ENCODE measurements at places on chromosomes 11 and 22.

DNA sequence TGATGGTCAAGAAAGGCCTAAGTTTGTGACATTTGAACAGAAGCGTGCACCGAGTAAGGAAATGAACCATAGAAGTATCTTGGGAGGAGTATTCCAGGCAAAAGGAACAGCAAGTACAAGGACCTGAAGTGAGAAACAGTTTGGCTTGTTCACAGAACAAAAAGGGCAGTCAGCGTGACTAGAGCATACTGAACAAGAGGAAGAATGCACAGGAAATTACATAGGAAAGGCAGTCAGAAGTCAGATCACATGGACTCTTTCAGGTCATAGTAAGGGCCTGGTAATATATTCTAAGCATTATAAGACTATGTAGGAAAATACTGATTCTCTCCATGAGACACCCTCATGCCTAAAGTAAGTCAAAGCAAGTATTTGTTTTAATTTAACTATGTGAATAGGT, 52.3 kb upstream of the GAB2 start:
- no peak for DNase-seq

GRCh38 chr11:86245369-86246292, 1.1 kb downstream of the EED start:
- DNase-seq = peak; percentile 33

GRCh38 chr22:43704051-43704450, 108.1 kb downstream of the EFCAB6 start:
- no peak for DNase-seq

- DNase-seq = no peak
These were observed 66.7 kb downstream of the HSD17B12 start for GRCh38 chr11:43747130-43747802.

GRCh38 chr11:125494561-125494960, 1.5 kb downstream of the FEZ1 start:
- no peak for DNase-seq

GRCh38 chr11:43223026-43223425, 88.8 kb upstream of the API5 start:
- no peak for DNase-seq

DNA sequence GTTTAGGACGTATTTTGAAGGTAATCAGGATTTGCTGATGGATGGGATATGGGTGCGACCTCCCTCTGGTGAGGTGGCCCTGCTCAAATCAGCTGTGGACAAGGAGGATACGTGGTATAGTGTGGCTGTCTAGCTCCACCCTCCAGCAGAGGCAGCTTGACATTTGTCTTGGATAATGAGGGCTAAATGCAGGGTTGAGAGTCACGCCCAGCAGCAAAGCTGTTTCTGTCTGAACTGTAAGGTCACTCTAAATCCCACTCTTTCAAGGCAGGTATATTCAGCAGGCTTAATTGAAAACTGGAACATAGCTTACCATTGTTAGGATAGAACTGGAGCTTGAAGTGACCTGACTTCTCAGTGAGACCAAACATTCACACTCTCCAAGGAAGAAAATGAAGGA, 98.7 kb downstream of the SWAP70 start:
- no peak for DNase-seq

DNA sequence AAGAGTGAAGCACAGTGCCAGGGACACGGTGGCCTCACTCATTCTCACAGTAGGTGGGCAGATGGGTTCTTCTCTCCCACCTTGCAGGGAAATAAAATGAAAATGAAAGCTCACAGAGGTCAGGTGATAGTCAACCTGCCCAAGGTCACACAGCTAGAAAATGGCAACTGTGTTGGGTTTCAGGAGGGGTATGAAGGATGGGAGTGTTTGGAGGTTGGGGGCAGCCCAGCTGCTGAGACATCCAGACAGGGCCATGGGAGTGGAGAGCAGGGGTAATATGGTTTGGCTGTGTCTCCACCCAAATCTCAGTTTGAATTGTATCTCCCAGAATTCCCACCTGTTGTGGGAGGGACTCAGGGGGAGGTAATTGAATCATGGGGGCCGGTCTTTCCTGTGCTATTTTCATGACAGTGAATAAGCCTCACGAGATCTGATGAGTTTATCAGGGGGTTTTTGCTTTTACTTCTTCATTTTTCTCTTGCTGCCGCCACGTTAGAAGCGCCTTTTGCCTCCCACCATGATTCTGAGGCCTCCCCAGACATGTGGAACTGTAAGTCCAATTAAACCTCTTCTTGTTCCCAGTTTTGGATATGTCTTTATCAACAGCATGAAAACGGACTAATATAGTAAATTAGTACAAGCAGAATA, 247.0 kb downstream of the TENM4 start:
- DNase-seq = no peak

DNA sequence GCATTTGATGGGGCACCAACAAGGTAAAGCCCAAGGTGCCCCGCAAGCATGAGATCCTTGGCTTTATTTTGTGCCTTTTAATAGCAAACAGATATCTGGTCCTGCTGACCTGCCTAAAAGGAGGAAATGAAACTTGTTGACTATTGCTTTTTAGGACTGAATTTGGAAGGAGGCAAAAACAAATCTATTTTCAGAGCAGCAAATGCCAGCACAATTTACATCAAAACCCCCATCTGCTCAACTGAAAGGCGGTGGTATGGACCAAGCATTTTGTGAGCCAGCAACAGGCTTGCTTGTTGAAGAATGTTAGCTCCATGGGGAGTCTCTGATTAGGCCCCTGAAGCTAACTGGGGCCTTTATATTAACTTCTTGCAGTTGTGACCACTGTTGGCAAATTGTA, 192.6 kb upstream of the E2F8 start:
- DNase-seq = no peak

DNA sequence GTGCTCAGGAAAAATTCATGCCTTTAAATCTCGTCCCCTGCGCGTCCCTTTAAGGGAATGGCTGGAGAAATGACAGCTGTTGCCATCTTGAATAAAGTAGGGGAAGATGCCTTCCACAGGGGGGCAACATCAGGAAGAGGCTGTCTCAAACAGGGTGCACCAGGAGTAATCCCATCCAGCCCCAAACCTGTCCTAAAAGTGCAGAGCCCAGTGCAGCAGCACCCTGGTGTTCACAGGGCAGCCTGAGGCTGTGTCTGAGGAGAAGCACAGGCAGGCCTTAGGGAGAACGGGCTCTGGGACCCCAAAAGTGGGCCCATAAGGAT, 10.8 kb upstream of the C11orf96 start:
- DNase-seq = no peak

GRCh38 chr11:77127235-77127911, 673 bp upstream of the MYO7A start:
- DNase-seq = peak; percentile 69

- DNase-seq = peak; percentile 55
These were observed 4.9 kb upstream of the CNTN5 start for GRCh38 chr11:99015634-99016454.

DNA sequence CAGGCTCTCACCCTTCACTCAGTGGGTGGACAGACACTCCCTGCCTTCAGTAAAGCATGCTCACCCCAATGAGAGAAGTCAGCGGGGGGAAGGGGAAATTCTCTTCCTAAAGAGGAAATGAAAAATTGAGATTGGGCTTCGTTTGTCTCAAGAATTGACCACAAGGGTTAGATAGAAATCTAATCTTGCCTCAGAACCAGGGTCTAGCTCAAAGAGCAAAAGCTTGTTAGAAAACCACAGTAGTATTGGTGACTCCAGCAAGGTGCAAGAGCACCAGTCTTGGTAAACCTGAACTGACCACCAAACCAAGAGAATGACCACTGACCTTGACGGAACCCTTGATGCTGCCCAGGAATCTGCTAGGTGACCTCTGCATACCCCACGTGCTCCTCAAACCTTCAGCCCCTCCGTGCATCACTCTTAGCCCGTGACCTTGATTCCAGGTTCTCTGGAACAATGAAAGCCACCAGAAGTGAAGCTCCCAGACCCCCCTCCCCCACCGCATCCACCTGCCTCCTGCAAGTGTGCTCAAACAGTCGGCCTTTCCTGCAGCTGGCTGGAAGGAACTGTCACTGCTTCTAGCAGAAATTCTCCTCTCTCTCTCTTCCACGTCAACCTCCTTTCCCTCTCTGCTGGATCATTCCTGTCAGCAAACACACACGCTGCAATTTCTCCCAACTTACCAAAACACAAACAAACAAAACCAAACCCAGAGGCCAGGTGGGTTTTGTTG, 3.1 kb upstream of the TMA7B start:
- peak; percentile 47 for DNase-seq

DNA sequence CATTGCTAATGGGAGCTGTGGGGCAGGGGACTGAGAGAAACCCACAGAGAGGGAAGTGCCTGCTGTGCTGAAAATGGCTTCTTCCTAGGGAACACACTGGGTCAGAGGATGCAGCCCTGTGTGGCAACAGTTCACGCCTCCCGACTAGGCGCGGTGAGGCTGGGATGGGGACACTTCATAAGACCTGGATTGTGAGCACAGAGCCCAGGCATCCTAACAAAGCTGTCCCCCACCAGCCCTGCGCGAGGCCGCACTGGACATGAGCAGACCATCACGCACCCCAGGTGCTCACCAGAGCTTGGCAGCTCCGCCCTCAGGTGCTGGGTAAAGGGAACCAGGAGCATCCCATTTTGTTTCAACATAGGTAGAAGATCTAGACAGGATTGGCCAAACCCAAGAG, 1.8 kb upstream of the KRTAP5-4 start:
- no peak for DNase-seq

DNA sequence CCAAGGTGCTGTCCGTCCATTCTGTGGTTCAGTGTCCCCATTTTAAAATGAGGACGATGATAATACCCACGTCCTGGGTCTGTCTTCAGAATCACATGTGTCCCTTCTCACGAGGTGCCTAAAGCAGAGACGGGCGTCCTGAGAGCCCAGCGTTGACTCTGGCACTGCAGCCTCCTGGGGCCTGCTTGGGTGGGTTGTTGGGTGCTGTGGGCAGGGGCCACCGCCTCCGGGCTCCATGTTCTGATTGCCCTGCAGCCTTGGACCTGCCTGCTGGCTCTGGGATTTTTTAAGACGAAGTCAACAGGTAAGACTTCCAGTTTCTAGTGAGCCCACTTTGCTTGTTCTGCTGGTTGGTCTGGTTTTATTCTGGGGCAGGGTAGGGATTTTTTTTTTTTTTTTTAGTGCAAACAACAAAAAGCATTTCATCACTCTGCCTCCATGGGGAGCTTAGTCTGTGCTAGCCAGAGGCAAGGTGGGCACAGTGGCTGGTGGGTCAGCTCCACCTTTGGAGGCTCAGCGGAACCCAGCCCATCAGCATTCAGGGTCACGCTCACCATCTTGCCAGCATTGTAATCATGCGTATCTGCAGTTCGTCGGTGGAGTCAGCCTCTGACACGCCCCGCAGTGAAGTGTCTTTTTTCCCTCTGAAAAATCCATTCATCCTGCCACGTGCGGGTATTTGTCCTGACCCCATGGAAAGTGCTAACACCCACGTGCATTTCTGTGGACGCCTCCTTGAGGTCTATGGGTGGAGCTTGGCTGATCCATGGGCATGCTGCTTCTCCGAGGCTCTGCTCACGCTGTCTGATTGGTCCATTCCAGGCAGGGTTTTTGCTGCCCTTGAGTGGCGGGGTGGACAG, 28.3 kb downstream of the NADSYN1 start:
- no peak for DNase-seq

- DNase-seq = no peak
These were observed 526.1 kb downstream of the BRD1 start for GRCh38 chr22:49301398-49302149.

DNA sequence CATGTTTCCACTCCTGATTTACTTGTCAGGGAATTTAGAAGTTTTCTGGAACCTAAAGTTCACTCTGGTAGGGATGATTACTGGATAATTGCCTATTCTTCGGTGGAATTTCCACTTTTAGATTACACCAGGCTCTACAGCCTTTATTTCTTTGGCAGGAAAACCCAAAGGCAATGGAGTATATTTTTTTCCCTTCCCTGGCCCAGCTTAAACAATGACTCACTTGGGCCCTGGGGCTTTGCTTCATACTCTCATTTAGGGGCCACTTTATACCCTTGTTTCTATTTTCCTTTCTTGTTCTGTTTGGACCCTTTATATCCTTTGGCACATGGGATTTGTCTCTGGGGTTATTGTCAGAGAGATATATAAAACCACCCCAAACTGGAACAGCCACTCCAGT, 114.7 kb downstream of the CSTPP1 start:
- DNase-seq = no peak

DNA sequence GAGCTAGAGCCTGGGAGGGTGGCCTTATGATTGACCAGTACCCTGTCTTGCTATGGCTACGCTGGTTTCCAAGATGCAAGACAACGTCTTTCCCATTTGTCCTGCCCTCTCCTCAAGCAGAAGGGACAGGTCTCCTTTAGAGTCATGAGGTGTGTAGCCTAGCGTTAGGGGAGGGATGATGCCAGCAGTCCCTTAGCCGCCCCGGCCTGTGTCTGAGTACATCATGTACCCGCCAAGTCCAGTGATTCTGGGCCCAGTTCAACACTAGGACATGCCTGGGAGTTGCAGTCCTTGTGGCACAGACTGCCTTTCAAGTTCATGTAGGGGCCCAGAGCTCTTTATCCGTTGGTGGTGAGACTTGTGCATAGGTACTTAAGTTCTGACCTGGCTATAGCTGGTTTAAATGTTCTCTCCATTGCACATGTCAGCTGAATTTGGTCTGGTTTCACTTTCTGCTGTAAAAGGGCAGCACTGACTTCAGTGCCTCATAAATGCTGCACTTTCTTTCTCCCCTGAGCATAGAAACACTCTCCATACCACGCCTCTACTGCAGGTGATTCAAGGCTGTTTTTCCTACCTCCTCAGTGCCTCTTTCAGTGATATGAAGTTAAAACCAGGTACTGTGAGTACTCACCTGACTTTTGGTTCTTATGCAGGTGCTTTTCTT, 151.1 kb downstream of the METTL15 start:
- no peak for DNase-seq

- no peak for DNase-seq
These were observed 15.4 kb downstream of the PPM1F start for GRCh38 chr22:21937041-21937820.

- DNase-seq = no peak
These were observed 7.1 kb upstream of the GRAMD4 start for GRCh38 chr22:46612904-46613605.

DNA sequence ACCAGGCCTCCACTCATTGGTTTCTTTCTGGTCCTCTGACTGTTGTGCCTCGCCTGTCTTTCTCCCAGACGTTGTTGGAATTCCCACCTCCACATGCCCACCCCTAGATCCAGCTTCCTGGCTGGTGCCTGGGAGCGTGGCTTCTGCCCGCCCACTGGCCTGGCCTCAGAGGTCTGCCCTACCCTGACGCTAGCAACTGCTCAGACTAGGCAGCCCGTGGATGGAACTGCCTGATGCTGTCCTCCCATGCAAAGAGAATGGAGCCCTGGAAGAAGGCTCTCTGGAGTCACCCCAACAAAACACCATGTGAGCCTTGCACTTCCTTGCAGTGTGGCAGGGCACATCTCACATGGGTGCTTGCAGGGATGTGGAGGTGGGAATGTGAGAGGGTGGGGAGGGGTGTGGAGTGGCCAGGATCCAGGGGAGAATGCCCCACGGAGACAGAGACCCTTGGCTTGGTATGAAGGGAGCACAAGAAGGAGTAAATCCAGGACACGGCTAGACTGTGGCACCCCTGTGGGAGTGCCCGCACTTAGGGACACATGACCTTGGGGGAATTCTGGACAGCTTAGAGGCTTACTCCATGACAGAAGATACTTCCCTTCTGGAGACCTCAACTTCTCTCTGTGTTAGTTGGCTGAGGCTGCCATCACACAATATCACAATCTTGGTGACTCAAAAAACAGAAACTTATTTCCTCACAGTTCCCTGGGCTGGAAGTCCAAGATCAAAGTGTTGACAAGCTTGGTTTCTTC, 22.5 kb upstream of the ADA2 start:
- no peak for DNase-seq

Measured in NCI-H146 (cell line).